ENCODE measurements at places on chromosomes 3 and 15.

DNA sequence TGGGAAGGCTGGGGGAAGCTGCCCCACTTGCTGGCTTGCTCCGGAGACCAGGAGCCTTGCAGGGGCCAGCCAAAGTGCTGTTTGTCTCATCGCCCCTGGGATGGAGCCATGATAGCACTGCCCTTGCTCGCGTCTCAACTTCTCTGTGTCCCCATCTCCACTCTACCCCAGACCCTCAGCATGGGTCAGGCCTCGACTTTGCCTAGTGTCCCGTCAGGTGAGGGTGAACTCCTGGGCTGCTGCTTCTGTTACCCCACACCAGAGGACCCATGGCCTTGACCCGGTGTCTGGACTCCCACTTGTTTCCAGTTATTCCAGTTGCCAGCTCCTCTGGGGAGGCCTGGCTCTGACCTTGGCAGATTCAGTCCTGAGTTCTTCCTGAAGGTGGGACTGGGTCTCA lies 36.5 kb upstream of the DUSP7 start:
- no peak for DNase-seq

- no peak for DNase-seq
These were observed 56.9 kb upstream of the DPH6 start for GRCh38 chr15:35602836-35603235.

DNA sequence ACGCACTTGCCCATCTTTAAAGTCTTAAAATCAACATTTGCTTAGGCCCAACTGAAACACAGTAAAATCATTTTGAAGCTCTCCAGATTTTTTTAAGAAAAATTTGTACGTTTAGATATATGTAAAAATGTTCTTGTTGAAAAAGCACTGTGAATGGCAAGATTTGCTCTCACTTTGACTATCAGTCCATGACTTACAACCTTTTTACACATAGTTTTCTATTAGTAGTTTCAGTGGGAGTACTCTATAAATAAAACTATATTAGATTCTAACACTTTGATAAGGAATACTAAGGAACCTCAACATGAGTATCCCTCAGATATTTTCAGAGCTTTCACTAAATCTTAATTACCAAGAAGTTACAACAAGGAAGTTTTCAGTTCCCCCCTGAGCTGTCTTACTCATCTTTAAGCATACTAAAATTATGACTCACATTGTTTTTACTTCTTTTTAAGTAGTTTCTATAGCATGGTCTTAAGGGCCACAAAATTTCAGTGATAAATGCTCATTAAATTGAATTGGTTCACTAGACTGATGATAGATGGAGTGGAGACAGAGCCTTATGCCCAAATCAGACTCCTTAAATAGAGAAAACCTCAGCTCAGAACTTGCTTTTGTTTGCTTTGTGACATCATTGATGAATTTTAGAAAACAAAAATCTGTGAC lies 31.6 kb upstream of the RAP2B start:
- no peak for DNase-seq

DNA sequence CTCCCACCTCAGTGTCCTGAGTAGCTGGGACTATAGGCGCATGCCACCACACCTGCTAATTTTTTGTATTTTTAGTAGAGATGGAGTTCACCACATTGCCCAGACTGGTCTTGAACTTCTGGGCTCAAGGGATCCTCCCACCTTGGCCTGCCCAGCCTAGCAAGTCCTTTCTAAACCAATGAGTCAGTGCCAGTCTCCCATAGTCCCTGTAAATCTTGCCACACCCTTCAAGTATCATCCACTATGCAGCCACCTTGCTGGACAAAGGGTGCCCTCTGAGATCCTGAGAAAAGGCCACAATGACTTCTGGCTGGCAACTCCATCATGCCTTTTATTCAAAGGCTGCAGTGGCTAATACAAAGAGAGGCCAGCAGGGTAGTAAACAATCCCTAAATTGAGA lies 184.0 kb downstream of the ABHD5 start:
- DNase-seq = no peak

DNA sequence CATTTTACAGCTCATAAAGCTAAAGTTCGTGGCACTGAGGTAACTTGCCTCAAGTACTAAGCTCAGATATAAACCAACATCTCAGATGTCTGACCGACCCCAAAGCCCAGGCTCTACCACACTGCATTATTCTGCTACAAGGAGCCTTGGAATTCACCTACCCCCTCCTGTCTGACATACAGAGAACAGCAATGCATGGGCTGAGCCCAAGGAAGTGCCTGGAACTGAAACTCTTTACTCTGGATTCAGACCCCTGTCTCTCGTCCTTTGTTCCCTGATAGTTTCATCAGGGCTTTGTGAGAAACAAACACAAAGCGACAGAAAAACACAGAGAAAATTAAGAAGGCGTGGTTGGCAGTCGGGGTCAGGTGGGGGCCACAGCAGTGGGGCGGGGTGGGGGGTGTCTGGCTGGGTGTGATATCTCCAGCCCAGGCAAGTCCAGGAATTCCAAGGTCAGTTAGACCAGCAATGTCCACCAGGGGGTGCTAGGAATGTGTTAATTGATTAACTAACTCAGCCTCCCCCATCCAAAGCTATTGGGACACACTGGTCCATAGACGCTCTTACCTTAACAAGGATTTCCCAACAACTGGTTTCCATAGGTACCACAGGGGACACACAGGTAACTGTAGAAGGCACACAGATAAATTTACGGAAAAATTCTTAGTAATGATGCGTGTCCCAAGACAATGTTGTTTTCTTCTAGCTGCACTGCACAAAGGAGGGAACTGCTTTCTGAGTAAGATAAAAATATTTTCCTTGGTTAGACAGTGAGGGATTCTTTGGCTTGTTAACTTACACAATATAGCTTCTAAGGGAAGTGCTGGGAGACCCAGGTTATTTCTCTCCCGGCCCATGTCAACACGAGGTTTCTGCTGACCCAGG lies 18.8 kb upstream of the SSUH2 start:
- peak; percentile 33 for DNase-seq

GRCh38 chr15:99100245-99101173 lies 4.4 kb upstream of the SYNM start:
- DNase-seq = no peak

DNA sequence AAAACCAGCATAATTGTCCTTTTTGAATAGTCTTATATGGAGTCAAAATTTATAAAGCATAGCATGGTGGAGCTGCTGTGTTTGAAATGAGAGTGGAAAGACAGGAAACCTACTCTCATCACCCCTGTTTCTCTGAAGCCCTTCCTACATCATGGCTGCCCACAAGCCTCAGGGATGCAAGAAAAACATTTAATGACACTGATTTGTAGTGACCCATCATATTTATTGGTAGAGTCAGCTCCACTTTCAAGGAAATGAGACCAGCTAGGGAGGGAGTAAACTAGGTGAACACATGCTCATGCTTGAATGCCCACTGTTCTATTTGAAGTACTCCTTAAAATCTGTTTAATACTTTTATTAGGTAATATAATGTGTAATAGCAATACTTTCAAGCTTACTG lies 494.3 kb upstream of the KCNMB2 start:
- DNase-seq = no peak

DNA sequence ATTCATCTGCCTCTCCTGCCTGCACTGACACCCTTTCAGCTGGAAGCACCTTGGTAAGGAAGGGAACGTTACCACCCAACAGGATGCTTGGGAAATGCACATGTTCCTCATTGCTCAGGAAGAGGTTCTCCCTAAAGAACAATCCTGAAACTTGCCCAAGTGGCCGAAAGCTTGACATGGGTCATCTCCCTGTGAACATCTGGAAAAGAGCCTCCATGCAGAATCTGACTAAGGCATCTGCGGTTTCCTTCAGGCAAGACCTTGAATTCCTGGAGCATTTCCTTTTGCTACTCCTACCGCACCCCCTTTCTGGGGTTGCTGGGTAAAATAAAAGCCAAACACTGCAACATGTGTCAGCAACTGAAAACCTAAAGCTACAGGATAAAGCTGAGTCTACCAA lies 68.7 kb upstream of the SNRK start:
- no peak for DNase-seq

DNA sequence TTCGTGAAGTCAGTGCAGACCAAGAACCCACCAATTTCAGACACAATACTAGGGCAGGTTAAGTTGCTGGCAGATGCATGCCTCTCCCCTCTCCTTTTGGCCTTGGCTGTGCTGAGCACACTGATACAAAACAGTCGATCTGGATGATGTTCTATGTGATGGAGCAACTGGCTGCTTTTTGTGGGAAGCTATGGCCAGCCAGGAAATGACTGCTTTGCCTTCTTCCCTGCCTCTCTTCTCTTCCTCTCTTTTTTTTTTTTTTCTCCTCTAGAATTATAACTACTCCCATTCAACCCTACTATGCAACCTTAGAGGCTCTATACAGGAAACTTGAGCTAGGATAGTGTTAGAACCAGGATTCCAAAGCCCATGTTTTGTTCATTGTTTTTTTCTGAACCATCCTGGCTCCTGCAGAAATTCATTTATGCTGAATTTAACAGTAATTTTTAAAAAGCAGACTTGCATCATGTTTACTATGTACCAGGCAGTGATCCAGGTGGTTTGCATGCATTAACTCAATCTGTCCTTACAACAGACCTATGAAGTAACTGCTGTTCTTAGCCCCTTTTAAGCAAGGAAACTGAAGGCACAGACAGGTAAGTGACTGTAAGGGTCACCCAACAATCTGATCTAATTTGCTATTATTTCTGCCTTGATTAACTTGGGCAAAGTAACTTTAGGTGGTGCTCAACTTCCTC lies 62.9 kb downstream of the PLD1 start:
- DNase-seq = no peak

GRCh38 chr3:184092199-184092598 lies 4.7 kb upstream of the HTR3E start:
- no peak for DNase-seq

GRCh38 chr3:32336113-32336498 lies 55.5 kb upstream of the CMTM7 start:
- DNase-seq = no peak

GRCh38 chr3:141659821-141660613 lies 78.1 kb upstream of the RNF7 start:
- DNase-seq = no peak

- DNase-seq = no peak
These were observed 87.8 kb downstream of the RYR3 start for GRCh38 chr15:33398555-33398954.

GRCh38 chr15:85456798-85457197 lies 76.4 kb downstream of the AKAP13 start:
- DNase-seq = no peak

DNA sequence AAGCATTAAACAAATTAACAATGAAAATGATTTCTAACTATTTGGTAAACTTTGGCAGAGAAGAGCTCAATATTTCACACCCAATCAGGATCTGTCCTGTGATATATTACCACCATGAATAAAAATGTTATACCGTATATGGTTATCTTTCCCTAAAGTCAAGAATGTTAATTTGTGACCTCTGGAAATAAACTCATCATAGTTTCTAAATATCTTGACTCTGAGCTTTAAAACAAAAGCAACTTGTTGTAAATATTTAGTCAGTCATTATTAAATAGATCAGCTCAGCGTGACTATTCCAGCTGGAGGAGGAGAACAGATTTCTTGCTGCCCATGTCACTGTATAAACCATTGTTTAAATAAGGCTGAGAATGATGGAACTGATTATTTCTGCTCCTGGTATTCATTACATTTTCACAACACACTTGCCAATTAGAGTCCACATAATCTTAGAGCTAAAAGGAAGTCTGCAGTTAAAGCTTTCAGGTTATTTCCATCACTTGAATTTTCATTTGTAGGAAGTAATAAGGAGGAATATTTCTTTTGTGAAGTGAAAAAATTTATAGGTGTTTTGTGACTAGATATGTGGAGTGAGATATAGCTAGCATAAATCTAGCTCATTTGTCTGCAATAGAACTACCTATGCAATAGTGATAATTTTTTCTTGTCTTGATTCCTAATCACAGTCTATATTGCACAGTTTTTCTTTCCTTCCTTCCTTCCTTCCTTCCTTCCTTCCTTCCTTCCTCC lies 106.5 kb upstream of the P2RY1 start:
- no peak for DNase-seq

DNA sequence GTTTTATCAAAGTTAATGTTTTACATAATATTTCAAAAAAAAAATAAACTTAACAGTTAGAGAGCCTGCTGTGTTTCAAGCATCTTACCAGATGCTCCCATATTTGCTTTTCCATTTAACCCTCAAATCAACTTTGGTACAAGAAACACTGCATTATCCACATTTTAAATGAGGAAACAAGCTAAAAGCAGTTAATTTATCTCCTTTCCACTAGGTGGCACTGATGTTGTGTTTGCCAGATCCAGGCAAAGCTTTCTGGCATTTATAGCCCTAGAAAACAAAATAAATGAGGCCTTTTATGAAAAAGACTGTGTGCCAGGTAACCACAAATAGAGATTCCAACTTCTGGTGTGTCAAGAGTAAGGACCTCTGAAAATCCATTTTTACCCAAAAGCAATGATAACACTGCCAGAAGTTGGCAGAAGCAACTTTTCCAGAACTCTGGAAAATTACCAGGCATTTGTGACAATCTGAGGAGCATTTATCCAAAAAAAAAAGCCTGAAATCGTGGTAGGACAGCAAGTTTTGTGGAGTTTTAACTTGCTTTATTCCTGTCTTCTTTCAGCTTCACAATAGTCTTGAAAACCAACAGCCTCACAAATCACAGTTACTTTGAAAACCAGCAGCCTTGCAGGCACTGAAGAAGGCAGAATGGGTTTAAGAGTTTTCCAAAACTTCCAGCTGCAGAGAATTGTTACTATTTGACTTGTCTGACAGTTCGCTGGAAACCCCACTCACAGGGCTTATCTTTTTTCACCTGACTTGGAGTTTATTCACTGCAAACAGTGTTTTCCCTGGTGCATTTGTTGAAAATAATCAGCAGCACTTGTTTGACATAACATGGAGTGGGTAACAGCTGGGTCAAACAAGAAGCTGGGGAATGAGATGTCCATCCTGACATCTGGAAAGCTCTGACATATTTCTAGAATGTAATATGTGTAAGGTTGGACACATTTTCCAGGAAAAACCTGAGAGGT lies 9.2 kb downstream of the FAM162A start:
- no peak for DNase-seq

- DNase-seq = no peak
These were observed 67.6 kb upstream of the C3orf49 start for GRCh38 chr3:63751459-63751858.

- no peak for DNase-seq
These were observed 21.1 kb upstream of the MEIS2 start for GRCh38 chr15:37121492-37121891.

GRCh38 chr3:172676196-172676922 lies 34.5 kb downstream of the NCEH1 start:
- DNase-seq = no peak

GRCh38 chr15:59194639-59195325 lies 11.9 kb upstream of the LDHAL6B start:
- DNase-seq = no peak

All from stimulated activated CD4-positive, alpha-beta T cell treated with anti-CD3 and anti-CD28 coated beads, Interleukin-1b, Interleukin-23, amount 100 ng/mL, for 24 hours (primary cell).